AML-193 (cell line): ENCODE measurements at places on chromosomes 4 and X.
A peak's percentile ranks its signal among the peaks of the same experiment; 100 is the strongest.

DNA sequence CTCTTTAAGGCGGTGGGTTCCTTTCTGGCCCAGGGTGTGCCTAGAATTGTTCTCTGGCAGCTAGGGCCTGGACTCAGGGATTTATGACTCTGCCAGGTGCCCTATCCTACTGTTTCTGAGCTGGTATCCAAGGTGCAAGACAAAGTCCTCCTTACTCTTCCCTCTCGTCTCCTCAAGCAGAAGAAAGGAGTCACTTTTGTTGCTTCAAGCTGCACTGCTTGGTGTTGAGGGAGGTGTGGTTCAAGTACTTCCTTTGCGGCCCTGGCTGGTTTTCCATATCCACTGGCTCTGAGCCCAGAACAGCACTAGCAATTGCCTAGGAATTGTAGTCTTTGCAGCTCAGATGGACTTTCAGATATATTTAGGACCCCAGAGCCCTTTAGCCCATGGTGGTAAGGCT is 39.3 kb downstream of the RTL3 start:
- DNase-seq, result no peak

DNA sequence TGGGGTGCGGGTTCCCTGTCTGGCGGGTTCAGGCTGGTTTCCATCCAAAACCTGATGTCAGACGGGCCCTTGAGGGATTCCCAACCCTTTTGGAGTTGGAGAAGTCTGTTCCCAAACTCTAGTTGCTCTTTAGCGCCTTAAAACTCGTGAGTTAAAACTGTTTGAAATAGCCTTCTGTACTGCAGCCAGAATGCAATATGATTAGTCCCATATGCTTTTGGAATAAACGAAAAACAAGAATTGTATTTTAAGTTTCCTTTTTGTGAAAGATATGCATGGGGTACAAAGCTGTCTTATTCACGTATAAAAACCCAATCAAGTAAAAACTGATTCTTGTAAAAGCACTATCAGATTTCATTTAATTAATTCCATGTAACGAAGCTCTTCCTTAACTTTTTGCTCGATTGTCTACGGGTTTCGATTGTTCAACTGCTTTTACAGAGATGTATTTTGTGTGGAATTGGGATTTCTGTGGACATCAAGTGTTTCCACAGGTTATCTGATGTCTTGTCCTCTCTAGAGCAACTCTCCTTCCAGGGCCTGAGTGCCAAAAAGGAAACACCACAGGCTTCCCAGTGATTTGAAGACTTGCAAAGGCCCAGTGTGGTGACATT is 49.5 kb downstream of the CLDN34 start:
- DNase-seq, result no peak

- DNase-seq, result no peak
Measured at GRCh38 chrX:68372665-68373064, 60.6 kb downstream of the OPHN1 start.

DNA sequence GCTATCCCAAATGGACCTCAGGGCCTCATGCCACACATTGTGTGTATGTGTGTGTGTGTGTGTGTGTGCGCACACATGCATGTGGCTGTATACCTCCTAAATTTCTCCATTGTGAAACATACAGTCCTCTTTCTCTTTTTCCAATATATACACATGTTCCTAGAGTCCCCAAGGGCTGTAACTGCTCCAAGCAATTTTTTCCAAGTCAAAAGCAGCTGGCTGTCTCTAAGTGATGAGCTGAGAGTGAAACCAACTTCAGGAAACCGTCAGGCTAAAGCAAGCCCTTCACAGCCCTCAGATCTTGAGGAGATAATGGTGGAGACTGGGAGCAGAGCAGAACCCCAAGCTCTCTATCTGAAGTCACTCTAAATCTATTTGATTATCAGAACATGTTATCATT is 496.1 kb upstream of the DIPK2B start:
- DNase-seq, result no peak

DNA sequence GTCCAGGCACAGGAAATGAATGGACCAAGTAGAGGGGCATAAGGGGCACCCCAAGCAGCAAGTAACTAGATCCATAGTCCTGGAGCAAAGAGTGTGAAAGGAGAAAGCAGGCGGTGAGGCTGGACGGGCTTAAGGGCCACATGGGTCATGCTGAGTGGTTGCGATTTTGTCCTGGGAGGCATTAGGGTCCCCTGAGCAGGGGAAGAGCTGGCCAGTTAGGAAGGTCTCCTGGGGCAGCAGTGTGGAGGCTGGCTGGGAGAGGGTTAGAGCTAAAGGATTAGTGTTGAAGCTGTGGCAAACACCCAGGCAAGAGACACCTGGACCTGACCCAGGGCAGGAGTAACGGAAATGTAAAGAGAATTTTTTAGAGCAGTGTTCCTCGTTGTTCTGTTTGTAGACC is 26.5 kb downstream of the MYOZ2 start:
- no peak for DNase-seq

- no peak for DNase-seq
Measured at GRCh38 chr4:181957088-181957487, 286.1 kb upstream of the TENM3 start.

GRCh38 chr4:184403384-184403781 is 71.0 kb downstream of the IRF2 start:
- no peak for DNase-seq

GRCh38 chr4:37827030-37827685 is 672 bp downstream of the PGM2 start:
- DNase-seq, result peak; percentile 17

GRCh38 chr4:144970597-144970996 is 127.4 kb downstream of the ANAPC10 start:
- no peak for DNase-seq

DNA sequence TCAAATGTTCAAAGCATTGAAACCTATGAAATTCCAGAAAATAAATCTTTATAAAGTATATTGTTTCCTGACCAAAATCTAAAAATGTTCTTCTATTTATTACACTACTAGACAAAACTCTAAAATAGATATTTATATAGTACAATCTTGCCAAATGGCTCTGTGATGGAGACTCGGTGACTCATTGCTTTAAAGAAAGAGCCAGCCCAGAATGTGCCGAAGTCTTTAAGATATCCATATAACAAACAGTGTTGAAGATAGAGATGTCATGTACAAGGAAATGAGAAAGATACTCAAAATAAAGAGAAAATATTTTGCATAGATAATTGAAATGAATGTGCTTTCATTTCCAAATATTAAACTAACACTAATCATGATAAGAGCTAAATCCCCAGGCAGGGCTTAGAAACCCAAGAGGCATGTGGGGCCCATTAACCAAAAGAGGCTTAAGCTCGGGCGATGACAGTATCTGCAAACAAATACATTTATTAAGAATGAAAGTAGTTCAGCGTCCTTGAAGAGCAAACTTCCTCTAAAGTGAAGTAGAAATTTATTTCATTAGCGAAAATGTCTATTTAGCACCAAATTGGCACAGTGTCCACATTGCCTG is 102.1 kb upstream of the FAM9B start:
- no peak for DNase-seq

- no peak for DNase-seq
Measured at GRCh38 chr4:146029939-146030710, 91.5 kb upstream of the ZNF827 start.

DNA sequence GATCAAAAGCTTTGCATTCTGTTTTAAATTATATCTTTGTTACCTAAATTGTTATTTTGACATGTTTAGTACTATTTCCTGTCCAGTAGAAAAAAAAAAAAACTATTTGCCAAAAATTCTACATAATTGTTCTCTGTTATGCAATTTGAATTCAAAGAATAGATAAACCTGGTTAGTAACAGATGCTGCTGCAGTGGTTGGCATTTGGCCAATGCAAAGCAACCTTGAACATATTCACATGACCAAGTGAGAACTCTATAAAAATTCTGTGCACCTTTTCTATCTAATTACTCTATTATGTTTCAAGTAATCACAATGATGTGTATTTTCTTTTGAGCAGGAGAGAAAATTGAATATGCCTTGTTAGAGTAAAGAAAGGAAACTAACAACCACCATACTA is 1473.4 kb downstream of the RPA4 start:
- DNase-seq, result no peak

DNA sequence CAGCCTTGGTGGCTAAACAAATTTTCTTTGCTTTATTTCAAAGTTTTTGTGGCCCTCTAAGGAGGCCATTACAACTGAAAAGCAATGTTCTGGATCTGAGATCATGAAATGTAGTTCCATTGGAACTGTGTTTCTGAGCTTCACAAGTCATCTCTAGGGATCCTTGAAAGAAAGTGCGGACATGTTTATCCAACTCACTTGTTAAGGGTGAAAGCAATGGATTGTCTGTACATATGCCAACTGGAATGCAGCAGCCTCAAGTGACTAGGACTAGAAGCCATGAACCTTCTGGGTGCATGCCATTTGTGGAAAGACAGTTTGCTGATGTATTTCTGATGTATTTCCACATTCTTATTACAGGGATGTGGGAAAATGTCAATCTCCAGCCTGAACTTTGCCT is 36.7 kb upstream of the KLHL13 start:
- no peak for DNase-seq

GRCh38 chr4:172818901-172819300 is 349.7 kb upstream of the GALNT7 start:
- no peak for DNase-seq

DNA sequence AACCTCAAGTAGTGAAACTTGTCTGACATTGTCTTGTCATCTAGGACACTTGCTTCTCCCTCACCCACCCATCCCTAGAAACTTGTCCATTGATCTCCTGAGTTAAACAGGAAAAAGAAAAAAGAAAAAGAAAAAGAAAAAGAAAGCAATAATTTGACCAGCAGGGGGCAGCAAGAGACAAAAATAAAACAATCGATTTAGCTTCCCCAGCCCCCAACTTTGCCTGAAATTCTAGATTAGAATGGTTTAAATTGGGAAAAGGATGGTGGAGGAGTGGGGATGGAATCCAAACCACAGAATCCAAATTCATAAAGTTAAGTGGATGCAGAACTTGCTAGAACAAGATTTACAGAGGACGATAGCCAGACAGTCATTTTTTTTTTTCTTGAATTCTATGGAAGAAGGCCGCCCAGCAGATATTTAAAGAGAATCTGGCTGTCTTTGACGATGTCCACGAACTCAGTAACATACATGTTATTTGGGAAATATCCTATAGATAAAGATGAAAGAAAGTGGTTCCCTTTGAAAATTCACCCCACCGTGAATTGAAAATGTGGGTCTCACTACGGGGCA is 282.9 kb downstream of the USP46 start:
- peak; percentile 26 for DNase-seq

GRCh38 chr4:3789587-3789986 is 23.4 kb downstream of the ADRA2C start:
- no peak for DNase-seq

DNA sequence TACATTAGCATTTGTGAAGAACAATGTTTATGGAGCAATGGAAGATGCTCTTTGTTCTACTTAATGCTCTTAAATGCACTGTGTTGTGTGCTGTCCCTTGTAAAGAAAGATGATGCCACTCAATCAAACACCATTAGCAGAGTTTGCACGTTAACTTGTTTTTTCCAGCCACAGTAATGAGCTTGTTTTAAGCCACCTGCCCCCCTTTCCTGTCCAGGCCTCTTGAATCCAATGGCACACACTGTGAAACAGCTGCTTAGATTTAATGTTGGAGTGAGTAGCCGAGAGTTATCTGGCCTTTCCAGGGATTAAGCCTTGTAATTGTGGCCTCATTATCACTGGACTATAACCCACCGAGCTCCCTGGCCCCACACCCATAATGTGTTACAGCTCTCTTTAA is 86.0 kb downstream of the PAK3 start:
- DNase-seq, result no peak

- no peak for DNase-seq
Measured at GRCh38 chr4:89788206-89789072, 48.5 kb downstream of the SNCA start.

DNA sequence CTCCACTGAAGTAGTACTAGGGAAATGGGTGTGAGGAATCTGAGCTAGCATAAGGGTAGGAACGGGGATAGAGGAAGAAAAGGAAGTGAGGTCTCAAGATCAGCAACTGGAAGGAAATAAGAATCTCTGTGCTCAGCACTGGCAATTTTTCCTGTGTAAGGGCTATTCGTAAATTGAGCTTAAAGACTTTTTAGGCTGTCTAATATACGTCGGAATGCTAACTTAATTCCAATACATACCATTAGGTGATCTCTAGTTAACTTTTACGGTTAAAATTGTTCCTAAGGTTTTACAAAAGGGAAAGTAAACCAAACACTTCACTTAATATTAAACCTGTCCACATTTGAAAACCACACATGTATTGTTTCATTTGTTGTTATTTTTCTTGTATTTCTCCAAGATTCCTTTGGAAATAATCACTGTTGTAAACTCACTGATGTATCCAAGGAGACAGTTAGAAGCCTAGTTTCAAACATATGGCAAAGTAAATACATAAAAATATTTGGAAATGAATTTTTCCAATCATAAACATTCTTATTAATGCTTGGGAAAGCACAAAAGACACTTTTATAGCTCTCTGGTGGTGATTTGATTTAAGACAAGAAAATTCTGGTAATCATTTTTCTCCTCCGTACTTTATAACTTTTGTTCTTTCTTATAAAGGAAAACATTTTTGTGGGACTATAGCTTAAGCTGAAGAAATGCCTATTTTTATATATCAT is 28.1 kb upstream of the HPGDS start:
- DNase-seq, result no peak

- peak; percentile 2 for DNase-seq
Measured at GRCh38 chr4:119498527-119498926, 130.1 kb downstream of the PDE5A start.

DNA sequence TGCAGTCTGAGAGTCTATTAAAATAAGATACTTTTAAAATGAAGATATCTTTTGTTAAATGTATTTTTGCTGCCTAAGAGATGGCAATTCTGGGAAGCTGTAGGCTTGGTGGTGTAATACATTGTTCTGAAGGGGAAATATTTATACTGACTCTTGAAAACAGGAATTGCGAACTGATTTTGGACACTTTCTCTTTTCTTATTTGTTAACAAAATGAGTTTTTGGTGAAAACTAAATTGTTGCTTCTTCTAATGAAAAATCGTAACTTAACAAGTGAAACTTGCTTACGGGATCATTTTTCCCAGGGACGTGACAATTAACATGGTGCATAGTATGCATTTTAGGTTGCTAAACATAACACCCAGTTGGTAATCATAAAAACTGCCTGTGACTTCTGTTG is 71.0 kb downstream of the RAPGEF2 start:
- no peak for DNase-seq

DNA sequence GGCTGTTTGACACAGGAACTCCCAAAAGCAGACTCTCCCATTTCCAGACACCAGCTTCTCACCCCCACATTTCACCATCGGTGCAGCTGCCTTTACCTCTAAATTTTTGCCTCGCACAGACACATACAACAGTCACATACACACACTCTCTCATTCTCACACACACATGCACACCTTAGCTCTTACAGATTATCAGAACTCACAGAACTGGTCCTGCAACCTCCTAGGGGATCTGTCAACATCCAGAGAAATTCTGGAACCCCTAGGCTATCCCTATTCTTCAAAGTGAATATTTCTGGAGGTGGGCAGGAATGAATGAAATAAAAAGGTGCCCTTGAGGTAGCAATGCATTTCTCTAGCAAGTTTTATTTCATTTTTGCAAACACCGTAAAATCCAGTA is 4.1 kb downstream of the HS6ST2 start:
- DNase-seq, result no peak

DNA sequence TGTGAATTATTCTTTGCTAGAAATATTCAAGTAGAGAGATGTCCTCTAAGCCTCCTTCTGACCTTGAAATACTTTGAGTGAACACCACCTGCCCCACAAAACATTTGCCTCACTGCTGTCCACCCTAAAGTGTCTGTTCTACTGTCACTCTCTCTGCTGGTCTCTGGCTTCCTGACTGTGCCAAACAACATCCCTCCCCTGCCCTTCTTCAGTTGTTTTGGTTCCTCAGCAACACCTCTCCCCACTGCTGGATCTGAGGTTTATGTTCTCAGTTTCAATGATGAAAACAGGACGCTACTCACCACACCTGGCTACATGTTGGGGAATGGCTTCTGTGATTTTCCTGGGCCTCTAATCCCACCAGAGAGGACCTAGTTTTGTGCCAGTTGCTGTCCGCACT is 456.9 kb downstream of the BCOR start:
- no peak for DNase-seq
